ENCODE measurements at places on chromosomes 4 and X.

DNA sequence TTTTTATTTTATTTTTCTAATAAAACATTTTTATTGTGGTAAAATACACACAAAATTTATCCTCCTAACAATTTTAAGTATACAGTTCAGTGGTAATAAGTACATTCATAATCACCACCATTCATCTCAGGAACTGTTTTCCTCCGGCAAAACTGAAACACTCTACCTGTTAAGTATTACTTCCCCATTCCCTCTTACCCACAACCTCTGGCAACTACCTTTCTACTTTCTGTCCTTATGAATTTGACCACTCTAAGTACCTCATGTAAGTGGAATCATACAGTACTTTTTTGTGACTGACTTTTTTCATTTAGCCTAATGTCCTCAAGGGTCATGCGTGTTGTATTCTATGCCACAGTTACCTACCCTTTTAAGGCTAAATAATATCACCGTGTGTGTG lies 21.1 kb upstream of the HSFX4 start:
- DNase-seq, result no peak
- H3K36me3 ChIP-seq, result no peaks in the 10 kb centered on the region
- no peaks in the 10 kb centered on the region for H3K4me1 ChIP-seq
- no peak overlapping the region for H3K4me3 ChIP-seq
- H3K27ac ChIP-seq, result no peak overlapping the region

DNA sequence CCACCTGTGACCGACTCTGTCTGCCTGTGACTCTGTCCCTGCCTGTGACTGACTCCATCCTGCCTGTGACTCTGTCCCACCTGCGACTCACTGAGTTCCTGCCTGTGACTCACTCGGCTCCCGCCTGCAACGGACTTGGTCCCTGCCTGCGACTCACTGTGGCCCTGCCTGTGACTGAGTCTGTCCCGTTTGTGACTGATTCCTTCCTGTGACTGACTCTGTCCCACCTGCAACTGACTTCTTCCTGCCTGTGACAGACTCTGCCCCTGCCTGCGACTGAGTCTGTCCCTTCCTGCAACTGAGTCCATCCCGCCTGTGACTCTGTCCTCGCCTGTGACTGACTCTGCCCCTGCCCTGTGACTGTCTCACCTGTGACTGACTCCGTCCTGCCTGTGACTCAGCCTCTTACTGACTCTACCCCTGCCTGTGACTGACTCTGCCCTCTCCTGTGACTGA lies 9.6 kb upstream of the UVSSA start:
- no peak for DNase-seq
- H3K36me3 ChIP-seq, result peaks cover 29% of the 10 kb centered on the region
- H3K27ac ChIP-seq, result no peak overlapping the region
- no peak overlapping the region for H3K4me3 ChIP-seq
- no peaks in the 10 kb centered on the region for H3K4me1 ChIP-seq

- H3K4me3 ChIP-seq, result no peak overlapping the region
- no peak overlapping the region for H3K27ac ChIP-seq
- H3K36me3 ChIP-seq, result no peaks in the 10 kb centered on the region
These were observed 549 bp upstream of the XG start for GRCh38 chrX:2751291-2751690.

GRCh38 chr4:44351069-44351468 lies 97.5 kb downstream of the KCTD8 start:
- no peak overlapping the region for H3K27ac ChIP-seq
- no peaks in the 10 kb centered on the region for H3K27me3 ChIP-seq
- no peaks in the 10 kb centered on the region for H3K4me1 ChIP-seq
- no peaks in the 10 kb centered on the region for H3K36me3 ChIP-seq

- H3K4me1 ChIP-seq, result no peaks in the 10 kb centered on the region
- H3K27me3 ChIP-seq, result no peaks in the 10 kb centered on the region
- no peak overlapping the region for H3K4me3 ChIP-seq
- no peaks in the 10 kb centered on the region for H3K36me3 ChIP-seq
These were observed 145.2 kb downstream of the PDHA2 start for GRCh38 chr4:95985051-95985450.
